ENCODE measurements at places on chromosomes 12 and 14.

DNA sequence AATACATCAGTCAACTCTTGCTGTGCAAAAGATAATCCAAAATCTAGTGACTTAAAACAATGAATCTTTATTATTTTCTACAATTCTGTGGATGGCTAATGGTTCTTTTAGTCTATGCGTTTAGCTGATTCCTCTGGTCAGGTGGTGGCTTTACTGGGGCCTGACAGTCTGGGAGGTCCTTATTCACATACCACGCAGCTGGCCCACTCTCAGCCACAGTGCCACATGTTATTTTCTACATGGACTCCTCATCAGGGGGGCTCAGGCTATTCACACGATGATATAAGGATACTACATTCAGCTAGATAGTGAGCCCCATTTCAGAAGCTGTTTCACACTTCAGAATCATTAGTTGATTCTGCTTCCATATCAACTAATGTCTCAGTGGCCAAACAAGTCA, 287.5 kb upstream of the MGAT4C start:
- DNase-seq = no peak

DNA sequence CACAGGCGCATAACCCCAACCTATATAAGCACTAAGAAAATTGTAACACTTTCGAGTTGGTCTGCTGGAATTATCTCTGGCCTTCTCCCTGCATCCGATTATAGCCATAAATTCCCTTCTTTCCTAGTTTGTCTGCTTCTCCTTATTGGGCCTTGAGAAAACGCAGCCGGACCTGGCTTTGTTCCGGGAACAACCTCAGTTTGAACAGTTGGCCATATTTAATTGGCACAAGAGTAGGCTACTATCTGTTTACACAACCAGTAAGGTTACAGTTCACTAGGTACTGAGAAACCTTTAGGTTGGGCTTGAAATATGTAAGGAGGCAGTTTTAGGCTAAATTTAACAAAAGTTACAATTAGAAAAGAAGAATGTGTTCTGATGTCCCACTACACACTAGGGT, 176.1 kb downstream of the IPO8 start:
- DNase-seq = no peak

DNA sequence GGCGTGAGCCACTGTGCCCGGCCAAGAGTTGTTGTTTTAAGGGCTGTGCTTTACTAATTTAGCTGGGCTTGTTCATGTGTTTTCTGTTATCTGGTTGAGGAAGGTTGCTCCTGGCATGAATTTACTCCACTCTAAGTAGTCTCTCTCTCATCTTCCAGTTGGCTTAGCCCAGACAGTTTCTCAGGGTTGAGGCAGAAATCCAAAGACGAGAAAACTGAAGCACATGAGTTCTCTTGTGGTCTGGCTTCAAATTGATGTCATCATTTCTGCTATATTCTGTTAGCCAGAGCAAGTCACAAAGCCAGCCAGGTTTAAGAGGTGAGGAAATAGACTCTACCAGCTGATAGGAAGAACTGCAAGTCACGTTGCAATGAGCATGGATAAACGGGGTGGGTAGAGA, 57.9 kb downstream of the E2F7 start:
- no peak for DNase-seq

- DNase-seq = no peak
These were observed 141.1 kb downstream of the ALG10 start for GRCh38 chr12:34163443-34163842.

DNA sequence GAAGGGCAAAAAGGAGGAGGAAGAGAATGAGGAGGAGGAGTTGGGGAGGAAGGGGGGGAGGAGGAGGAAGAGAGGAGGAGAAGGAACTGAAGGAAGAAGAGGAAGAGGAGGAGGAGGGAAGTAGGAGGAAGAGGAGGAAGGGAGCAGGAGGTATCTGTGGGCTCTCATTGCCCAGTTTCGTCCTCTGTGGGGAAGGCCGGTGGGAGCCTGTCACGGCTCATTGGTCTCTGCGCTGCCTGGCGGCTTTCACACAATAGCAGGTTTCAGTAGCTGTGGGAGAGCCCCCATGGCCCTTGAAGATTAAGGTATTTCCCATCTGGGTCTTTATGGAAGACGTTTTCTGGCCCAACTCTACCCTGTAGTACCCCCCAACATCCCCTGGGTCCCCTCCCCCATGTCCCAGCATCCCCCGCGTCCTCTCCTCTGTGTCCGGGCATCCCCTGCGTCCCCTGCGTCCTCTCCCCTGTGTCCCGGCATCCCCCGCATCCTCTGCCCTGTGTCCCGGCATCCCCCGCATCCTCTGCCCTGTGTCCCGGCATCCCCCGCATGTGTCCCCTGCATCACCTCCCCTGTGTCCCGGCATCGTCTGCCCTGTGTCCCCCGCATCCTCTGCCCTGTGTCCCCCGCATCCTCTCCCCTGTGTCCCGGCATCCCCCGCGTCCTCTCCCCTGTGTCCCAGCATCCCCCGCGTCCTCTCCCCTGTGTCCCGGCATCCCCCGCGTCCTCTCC, 278.2 kb upstream of the SFSWAP start:
- no peak for DNase-seq

DNA sequence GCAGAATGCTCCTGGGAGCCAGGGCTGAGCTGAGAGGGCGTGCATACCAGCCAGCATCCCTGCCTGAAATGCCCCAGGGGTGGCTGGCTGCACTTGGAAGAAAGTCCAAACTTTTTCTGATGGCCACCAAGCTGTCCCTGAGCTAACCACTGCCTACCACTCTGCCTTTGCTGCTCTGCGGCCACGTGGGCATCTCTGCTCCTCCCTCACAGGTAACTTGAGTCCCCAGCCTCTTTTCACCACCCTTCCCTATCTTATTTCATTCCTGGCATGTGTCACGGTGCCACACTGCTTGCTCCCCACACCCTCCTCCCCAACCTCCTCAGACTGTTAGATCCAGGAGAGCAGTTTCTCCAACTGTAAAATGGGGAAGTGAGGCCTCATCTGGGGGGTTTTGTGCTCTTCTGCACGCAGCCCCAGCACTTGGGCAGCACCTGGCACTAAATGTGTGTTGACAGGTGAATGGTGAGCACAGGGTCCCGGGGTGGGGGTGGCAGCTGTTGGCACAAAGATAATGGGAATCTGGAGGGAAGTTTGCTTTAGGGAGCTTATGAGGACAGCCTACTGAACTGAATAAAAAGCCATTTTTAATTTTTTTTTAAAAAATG, 113.0 kb downstream of the GLT1D1 start:
- no peak for DNase-seq

- no peak for DNase-seq
These were observed 188.1 kb downstream of the ERC1 start for GRCh38 chr12:1179128-1179527.

GRCh38 chr12:544142-544541, 84.4 kb downstream of the B4GALNT3 start:
- no peak for DNase-seq

DNA sequence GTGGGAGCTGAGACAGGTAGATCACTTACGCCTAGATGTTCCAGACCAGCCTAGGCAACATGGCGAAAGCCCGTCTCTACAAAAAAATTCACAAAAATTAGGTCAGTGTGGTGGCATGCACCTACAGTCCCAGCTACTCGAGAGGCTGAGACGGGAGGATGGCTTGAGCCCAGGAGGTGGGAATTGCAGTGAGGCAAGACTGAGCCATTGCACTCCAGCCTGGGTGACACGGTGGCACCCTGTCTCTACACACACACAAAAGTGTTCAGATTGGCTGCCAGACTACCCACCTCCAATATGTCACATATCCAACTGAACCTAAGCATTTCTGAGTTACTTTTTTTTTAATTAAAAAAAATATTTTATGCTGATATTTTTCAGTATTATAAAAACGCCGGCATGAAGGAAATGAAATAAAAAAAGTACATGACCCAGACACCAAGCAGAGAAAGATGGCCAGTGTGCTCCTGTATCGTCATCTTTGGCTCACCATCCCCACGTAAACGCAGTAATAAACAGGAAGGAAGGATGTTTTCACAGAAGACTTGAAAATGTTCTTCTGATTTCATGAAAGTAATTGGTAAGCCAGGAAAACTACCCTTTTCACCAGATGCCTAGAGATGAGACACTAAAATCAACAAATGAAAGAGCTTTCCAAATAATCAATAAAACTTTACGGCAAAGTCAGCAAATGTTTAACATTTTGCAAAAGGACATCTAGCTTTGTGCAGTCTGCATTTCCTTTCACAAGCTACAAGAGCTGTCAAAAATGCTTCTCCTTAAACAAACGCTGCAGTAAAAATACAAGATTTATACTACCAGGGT, 26.4 kb downstream of the CDC42BPB start:
- no peak for DNase-seq

GRCh38 chr14:63737582-63738006, 9.7 kb upstream of the SGPP1 start:
- DNase-seq = no peak
